ENCODE measurements at places on chromosomes 1 and 21.

DNA sequence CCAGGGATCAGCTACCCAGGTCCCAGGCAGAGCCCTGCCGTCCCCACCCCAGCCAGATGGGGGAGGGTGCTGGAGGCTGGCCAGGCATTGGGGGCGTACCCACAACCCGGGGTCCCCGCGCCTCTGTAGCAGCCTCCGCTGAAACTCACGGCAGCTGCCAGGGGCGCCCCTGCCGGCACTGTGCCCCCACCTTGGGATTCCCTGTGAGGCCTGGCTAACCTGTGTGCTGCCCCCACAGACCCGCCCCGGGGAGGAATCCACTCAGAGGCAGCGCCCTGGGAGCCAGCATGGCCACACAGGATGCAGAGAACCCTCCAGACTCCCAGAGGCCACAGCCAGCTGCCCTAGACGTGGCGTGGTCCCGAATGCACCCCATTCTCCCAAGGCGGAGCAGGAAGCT lies 3.8 kb downstream of the DVL1 start:
- no peak for DNase-seq

GRCh38 chr1:25774921-25775771 lies 24.8 kb upstream of the SELENON start:
- DNase-seq, result no peak

DNA sequence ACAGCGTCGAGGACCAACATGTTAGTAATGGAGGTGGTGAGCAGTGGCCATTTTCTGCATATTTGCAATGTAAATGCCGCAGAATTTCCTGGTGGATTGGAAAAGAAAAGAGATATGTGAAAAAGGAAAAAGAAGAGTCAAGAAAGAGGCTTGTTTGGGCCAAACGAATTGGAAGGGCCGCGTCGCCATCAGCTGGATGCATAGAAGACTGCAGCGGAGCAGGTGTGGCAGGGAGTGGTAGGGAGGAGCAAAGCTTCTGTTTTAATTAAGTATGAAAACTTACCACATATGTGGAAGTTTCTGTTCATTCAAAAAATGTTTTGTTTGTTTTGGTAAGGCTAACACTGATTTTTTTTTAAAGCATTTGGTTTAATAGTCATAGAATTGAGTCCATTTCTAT lies 690.7 kb downstream of the NCAM2 start:
- DNase-seq, result peak; percentile 28

DNA sequence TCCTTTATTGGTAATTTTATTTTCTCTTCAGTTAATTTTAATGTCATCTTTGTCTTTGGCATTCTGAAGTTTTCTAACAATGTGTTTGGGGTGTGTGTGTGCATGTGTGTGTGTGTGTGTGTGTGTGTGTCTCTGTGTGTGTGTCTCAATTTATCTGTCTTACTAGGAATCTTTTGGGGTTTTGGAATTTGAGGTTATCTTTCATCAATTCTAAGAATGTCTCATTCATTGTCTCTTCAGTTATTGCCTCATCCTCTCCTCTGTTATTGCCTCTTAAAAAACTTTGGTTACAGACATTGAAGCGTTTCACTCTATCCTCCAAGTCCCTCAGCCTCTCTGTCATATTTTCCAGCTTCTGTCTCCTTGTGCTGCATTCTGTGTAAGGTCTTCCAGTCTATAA lies 18.1 kb upstream of the SAMD13 start:
- no peak for DNase-seq

DNA sequence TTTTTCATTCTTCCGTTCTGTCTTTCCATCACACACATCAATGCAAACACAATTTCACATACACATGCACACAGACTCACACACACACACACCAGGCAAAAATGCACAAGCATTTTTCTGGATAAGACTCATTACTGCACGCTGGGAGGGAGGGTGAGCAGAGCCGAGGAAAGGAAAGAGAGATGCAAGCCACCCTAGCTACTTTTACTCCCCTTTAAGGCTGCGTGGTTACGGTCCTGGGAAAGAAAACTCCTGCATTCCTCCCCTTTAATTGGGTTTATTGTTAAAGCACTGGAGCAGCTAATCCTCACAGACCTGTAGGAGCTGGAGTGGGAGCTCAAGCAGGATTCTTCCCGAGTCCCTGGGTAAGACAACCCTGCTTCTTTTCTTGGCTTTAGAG lies at the start of gene CAMK1G:
Gene CAMK1G, plus strand, starts transcription at position 307 of the 400 bp plus-strand sequence. CDS start 11,270 bp downstream, outside the sequence.
- DNase-seq, result peak; percentile 81
